ENCODE measurements at places on chromosomes 12 and 14.
A peak's percentile ranks its signal among the peaks of the same experiment; 100 is the strongest.

GRCh38 chr12:60263161-60263560, 667.3 kb downstream of the SLC16A7 start:
- DNase-seq = no peak

DNA sequence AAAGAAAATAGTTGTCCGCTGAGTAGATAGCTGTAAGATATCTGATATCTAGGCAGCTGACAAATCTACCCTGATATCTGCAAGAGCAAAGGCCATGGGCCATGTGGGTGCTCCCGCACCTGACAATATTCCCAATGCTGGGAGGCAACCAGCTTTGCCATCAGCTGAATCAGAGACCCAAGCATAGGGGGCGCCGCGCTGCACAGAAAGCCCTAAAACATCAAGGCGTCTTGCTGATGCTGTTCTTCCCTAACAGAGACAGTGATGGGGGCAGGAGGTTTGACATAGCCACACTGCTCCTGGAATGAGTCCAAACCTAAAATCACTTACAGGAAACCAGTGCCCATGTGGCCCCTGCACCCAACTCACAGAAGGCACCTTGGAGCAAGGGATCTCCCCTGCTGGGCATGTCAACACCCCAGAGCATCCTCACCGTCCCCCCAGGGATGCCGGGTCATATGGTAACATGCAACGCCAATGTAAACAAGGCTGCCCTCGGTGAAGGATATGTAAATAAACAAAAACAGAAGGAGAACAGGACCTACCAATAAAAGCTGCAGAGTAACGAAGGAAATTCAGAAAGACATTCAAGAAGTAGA, 199.5 kb downstream of the TMEM132D start:
- no peak for DNase-seq

- no peak for DNase-seq
Measured at GRCh38 chr12:100375038-100375735, 18.3 kb downstream of the SLC17A8 start.

DNA sequence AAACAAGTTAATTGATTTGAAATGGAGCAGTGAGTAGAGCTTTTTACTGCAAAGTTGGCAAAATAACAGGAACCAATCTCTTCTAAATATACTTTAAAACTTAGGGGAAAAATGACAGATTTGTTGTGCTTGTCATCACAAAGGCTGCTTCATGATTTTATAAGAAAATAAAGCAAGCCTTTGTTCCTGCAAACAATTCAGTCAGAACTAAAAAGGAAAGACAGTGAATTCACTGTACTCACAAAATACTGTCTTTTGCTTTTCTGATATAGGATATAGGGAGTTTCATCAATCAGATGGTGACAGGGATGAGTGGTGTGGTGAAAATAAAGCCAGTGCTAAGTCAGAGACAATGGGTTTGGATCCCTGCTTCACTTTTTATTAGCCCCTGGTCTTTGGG, 126.0 kb downstream of the HELB start:
- DNase-seq = no peak

GRCh38 chr12:113740699-113741098, 225.4 kb downstream of the RBM19 start:
- DNase-seq = no peak

DNA sequence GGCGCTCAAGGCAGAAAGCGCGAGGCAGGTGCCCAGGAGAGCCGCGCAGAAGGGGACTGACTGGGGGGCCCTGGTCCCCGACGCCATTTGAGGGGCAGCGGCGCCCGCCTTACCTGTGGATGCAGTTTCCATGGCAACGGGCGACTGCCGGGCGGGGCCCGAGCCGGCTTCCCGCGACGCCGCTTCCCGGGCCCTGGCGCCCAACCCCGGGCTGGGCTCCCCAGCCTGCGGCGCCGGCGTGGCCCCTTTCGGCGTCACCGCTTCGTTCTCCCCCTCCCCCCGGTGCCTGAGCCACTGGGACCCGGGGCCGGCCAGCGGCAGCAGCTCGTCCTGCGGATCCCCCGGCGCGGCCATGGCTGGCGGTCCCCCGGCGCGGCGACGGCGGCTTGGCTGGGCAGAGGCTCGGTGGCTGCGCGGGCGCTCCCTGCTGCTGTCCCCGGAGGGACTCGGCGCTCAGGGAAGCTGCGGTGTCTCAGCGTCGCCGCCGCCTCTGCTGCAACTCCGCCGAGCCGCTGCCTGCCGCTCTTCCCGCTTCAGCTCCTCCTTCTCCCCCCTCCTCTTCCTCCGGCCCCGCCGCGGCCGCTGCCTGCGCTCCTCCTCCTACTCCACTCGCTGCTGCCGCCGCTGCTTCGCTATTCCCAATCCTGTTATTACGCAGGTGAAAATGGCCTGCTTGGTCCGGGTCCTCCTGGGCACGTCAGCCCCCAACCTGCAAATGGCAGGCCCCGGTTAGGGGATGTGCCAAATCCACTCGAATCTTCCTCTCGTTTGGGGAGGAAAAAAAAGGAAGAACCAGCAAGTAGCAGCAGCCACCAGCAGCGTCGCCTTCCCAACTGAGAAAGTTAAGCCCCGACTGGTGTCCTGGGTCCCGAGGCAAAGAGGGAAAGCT, at the start of gene RTN1:
Gene RTN1 (minus strand): TSS at position 500 of the 889 bp plus-strand sequence. CDS start 146 bp downstream, at position 354.
- DNase-seq = peak; percentile 66

- no peak for DNase-seq
Measured at GRCh38 chr12:130669797-130670196, 46.3 kb downstream of the RIMBP2 start.

DNA sequence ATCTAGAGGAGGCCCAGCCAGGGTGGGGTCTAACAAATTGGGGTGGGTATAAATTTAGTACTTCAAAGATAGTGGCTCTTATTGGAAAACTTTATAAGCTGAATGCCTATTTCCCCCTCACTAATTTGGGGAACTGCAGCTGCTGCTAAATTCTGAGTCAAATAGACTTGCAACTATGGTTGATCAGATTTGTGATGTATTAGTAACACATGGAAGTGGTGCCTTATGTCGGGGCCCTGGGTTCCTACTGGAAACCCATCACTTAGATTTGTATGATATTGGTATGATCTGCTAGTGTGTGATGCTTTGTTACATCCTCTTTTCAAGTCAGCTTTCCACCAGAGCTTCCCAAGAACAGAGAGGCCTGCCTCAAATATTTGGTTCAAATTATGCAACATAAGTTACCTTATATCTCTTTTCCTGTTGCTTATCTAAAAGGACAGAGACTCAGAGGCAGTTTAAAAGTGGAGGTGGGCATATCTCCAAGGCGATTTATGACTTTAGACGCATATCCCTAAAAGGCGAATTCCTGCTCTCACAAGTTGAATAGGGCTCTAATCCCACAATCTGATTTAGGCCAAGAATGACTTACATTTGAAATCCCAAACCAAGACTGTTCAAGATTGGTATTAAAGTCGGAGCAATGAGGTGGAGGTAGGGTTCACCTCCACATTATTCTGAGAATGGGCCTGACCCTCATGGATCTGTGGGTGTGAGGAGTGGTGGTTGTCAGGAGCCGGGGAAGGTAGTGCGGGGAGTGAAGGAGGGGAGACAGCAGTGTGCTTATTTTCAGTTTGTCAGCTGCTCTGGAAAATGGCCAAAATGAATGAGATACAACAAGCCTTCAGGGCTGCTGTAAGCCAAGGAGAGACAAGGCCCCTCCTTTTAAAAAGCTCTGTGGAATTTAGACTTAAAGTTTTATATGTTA, 425.8 kb downstream of the RAD51B start:
- peak; percentile 96 for DNase-seq

GRCh38 chr14:61643555-61643954, 51.8 kb upstream of the HIF1A start:
- no peak for DNase-seq

DNA sequence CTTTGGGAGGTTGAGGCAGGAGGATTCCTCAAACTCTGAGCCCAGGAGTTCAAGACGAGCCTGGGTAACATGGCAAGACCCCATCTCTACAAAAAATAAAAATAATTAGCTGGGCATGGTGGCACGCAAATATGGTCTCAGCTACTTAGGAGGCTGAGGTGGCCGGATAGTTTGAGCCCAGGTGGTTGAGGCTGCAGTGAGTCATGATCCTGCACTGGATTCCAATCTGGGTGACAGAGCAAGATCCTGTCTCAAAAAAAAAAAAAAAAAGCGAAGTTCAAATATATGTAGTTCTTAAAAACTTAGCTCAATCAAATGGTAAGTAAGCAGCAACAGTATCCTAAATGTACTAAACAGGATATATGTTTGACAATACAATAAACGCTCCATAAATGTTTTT, 85.5 kb upstream of the SSTR1 start:
- no peak for DNase-seq

- no peak for DNase-seq
Measured at GRCh38 chr12:6053541-6053940, 70.9 kb downstream of the VWF start.

- DNase-seq = peak; percentile 18
Measured at GRCh38 chr12:48029491-48030172, 25.4 kb upstream of the COL2A1 start.

DNA sequence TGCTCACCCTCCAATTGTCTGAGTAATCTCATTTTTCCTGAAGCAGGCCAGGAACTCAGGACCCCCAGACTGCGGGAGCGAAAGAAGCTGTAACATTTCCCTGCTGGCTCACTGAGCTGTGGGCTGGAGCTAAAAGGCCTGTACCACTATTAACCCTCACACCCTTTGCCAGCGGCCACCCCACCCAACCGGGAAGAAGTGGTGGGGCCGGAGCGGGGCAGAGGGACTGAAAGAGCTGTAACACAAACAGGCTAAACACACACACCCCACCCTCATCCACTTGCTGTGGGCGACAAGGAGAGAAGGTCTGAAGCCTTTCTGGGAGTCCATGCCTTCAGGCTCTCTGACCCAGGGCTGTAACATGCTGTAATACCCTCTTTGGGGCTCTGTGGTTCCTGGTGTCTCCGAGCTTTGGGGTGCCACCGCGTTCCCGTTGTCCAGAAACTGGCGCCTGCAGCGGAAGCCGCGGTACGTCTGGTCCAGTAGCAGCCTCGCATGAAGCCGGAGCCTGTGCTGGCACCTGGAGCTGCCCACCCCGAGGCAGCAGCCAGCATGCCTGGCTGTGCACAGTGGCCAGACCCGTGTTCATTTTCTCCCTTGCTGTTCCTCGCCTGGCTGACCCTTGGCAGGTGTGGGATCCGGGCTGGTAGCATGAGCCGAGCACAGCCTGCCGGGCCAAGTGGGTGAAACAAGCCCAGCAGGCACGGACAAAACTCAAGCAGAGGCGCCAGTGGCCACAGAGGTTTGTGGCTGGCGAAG, 345.5 kb upstream of the MGAT4C start:
- DNase-seq = no peak

GRCh38 chr12:120734210-120734609, 8.6 kb downstream of the ACADS start:
- no peak for DNase-seq

- no peak for DNase-seq
Measured at GRCh38 chr12:130419116-130419515, 81.4 kb downstream of the PIWIL1 start.

GRCh38 chr14:25521616-25522015, 471.7 kb upstream of the STXBP6 start:
- no peak for DNase-seq

GRCh38 chr14:54927551-54927950, 24.9 kb upstream of the GCH1 start:
- DNase-seq = no peak

- peak; percentile 69 for DNase-seq
Measured at GRCh38 chr12:117803001-117803400, 165.8 kb downstream of the KSR2 start.

DNA sequence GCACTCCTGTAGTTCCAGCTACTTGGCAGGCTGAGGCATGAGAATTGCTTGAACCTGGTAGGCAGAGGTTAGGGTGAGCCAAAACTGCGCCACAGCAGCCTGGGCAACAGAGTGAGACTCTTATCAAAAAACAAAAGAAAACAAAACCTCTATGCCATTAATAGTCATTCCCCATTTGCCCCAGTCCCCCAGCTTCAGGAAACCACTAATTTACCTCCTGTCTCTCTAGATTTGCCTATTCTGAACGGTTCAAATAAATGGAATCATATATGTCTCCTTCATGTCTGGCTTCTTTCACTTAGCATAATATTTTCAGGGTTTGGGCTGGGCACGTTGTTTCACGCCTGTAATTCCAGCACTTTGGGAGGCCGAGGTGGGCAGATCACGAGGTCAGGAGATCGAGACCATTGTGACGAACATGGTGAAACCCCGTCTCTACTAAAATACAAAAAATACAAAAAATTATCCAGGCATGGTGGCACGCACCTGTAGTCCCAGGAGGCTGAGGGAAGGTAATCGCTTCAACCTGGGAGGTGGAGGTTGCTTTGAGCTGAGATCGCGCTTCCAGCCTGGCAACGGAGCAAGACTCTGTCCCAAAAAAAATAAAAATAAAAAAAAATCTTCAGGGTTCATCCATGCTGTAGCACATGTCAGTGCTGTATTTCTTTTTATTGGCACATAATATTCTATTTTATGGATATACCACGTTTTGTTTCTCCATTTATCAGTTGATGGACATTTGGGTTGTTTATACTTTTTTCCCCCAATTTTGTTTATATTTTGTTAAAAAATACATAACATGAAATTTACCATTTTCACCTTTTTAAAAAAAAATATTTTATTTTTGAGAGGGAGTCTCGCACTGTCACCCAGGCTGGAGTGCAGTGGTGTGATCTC, 31.9 kb downstream of the KNTC1 start:
- no peak for DNase-seq

DNA sequence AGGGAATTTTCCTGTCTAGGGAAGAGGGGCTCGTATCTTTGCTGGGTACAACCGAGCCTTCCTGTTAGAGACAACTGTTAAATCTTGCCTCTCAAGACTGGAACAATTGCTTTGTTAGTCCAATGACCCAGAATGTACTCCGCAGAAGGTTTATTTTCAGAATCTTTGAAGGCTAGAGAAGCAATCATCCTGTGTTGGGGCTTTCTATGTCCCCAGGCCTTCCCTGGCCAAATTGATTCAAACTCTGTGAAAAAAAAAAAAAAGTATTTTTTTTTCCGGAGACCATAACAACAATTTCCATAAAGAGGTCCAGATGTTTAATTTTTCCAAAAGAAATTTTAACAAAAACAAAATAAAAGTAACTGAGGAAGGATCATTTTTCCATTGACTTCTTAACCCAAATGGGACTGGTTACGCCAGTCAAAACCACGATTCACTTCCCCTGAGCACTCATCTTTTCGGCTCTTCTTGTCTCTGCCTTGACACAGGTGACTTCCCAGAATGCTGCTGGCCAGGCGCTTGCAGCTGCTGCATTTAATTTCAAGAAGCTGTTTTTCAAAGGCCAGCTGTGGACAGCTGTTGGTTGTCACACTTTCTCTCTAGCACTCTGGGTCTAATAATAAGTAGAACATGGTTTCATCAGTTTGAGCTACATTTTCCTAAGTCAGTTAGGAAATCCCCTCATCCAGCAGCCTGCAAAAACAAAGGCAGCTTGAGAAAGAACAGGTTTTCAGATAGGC, 81.6 kb upstream of the MANSC4 start:
- peak; percentile 30 for DNase-seq

GRCh38 chr12:42291680-42292079, 34.2 kb downstream of the ZCRB1 start:
- no peak for DNase-seq

- DNase-seq = no peak
Measured at GRCh38 chr12:64713376-64713775, 45.8 kb downstream of the GNS start.

DNA sequence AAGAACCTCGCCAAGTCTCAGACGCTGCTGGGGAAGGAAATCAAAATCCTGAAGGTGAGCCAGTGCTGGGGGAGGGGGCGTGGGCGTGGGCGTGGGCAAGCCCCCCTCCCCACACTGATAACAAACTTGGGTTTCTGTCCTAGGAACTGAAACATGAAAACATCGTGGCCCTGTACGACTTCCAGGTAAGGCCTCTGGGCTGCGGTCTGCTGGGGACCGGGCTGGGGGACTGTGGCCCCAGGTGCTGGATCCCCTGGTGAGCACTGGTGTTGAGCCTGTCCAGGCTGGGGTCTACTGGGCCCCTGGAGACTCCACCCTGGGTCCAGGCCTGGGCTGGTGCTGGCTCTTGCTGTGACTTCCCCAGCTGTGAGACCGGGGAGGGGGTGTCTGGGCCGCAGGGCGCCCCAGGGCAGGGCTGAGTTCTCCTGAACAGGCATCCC, 1.2 kb downstream of the ULK1 start:
- DNase-seq = no peak
